Ovary (tissue), 10 donors: ENCODE measurements at places on chromosomes 2 and 18.

GRCh38 chr18:35143622-35144596 is 96.9 kb upstream of the ZNF397 start:
- DNase-seq = peak; percentile 64

DNA sequence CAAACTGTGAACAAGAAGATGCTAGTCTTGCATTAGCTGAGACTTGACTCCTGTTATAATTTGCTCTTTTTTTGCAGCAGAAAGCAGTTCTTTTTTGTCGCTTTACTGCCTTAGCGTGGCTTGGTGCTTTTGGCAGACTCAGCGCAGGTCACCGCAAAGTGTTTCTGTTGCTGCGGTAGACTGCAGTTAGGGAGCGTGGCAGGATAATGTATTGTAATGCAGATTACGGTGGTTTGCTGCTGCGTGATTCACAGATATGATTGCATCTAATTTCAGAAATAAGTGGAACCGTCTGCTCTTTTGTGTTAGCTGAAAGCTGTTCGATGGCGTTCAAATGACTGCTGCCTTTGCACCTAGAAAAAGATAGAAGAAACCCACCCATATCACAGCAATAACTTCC is 131.6 kb upstream of the SATB2 start:
- no peak for DNase-seq

DNA sequence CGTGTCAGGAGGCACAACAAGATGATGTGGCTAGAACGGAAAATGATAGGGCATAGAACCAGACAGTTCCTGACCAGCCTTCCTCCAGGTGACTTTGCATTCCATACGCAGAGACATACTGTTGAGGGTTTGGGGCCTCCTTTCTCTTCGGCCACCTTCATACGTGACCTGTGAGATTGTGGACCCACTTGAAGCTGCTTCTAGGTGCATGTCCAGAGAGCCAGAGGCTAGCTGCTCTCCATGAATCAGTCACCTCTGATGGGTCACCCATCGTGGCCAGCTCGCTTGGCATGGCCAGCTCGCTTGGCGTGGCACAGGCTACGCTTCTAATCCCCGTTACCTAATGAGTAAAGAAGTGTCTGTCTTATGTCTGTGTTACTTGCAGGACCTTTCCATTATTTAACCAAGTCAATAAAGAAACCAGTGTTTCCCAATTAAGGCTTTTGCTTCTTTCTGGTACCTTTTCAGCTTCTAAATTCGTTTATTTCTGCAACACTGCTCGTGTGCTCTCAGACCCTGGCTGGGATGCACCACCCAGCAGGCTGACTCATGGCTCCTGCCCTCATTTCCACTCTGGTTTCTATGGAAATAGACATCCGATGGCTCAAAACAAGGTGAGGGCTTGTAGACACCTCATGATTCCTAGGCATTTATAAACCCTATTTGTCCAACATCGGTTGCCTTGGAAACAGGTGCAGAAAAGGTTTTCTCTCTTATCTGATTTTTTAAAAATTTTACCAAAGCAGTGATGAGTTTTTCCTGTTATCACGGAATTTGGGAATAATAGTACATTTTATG is 86.7 kb upstream of the B3GNT7 start:
- no peak for DNase-seq

DNA sequence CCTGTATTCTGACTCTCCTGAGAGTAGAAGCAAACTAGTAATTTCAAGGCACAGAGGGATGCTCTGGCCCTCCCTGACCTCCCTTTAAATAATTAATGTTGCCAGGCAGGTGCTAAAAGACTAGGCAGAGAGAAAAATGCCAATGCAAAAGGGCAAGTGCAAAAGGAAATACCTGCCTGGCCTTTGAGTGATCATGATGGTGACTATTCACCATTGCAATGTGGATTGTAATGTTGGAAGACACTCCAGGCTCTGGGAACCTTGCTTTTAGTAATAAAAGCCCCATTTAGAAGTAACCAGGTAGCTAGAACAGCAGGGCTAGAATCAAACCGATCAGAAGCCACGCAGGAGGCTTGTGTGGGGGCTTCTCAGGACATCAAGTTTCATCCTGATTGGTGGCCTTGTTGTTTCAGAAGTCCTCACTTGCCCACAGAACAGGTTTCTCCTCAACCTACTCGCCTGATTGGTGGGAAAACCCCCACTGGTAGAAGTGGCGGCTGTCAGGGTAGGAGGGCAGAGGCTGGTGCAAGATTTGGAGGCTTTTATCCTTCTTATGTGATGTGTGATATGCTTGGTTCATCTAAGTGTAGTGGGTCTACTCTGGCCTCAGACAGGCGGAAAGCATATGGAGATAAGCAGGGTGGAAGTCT is 16.0 kb upstream of the CHRNA1 start:
- no peak for DNase-seq

- DNase-seq = no peak
Observed at GRCh38 chr2:20164734-20165478, 60.0 kb downstream of the SDC1 start.

DNA sequence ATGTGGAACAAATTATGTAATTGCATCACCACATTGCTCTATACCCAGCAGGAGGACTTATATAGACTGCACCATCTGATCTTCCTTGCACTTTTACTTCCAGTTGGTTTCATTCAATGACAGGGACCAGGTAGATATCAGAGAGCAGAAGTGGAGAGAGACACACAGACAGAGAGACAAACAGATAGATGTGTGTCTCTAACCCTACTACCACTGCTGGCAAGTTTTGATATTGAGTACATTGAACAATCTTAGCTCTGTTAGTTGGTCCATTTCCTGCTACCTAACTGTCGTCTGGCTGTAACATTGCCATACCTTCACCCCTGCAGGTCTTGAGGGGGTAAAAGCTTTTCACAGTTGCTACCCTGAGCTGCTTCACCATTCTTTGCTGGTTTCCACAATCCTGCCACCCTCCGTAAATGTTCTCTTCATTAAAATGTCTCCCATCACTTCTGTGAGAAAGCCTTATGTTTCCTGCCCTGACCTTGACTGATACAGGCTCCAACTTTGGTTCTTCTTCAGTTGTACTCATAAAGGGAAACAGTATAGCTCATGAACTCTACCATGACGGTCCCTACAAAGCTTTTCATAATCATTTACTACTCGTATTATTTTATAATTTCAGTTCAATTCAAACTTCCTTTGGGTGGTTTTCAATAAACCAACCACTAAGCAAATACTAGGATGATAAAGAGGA is 62.3 kb upstream of the ITGA4 start:
- DNase-seq = no peak

- DNase-seq = no peak
Observed at GRCh38 chr2:158239271-158239670, 137.6 kb downstream of the UPP2 start.

DNA sequence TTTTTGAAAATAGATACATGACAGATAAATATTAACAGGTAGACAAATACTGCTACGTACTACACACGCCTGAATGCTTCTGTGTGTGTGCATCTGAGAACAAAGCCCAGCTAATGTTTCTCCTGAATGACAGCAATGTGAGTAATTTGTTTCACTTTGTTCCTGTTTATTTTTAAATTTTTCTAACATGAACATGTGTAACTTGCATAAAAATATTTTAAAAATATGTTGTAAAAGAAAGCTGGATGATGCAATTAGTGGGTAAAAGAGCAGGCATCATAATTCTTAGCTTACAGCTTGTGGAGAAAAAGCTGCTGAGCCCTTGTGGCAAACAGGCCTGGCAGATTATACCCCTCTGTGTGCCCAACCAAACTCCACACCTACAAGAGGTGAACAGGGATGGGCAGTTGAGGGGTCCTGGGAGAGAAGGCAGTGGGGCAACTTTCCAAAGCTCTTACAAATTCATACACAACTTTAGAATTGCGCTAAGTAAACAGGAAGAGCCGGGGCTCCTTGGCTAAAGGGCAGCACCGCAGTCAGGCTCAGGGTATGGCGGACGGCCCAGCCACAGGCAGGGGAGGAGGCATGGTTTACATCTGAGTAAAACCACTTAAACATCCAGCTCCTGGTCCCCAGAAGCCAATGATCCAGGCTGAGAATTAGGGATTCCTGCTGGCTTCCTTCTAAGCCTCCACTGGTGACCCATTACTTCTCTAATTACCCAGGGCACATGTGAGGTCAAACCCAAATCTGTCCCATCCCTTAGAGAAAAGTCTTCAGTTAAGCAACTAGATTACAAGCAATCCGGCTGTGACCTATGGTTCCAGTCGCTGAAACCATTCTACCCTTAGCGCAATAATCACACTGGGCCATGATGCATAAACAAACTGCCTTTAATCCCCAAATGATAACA is 14.0 kb downstream of the PXDN start:
- no peak for DNase-seq

DNA sequence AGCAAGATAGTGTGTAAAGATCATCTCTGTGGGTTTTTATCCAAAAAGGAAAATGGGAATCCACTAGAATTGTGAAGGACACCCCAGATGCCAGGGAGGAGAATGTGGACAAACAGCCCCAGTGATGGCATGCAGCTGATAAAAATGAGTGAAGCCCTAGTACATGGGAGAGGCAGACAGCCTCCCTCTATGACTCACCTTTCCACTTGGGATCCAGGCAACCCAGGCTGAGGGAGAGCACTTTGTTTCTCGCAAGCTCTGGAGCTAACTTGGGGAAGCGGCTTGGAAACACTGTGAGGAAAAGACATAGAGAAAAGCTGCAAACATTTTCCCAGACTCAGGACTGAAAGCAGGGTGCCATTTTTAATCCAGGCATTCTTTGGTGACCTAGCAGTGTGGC is 5.3 kb upstream of the FLACC1 start:
- DNase-seq = no peak

DNA sequence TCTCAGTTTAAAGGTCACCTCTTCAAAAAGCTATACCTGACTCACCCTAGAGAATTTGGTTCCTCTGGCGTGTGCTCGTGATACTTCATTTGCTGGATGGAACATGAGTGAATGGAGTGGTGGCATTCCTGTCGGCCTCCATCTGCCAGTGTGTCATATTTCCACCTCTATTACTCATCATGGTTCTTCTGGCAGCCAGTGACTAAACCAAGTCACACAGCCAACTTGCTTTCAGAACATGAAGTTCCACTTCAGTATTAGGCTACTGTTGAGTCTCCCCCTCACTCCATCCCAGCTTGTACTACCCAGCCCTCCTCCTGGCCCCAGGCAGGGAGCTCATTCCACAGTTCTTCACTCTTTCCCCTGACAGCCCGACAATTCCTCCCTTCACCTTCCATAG is 169.8 kb downstream of the MREG start:
- DNase-seq = no peak

DNA sequence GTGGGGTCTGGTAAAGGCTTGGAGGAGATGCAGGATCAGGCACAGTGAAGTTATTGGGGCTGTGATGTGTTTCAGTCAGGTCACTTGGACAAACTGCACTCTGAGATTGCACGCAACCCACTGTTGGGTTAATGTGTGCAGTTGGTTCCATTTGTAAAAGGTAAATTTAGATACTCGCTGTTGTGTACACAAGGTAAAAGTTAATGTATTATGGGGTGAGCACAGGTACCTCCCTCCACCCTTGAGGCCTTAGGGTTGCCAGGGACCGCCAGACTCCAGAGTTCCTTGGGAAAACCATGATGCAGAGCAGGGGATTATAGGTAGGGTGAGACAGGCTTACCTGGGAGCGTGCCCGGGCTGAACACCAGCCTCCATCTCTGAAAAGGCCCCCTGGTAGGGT is 20.1 kb downstream of the IMPA2 start:
- no peak for DNase-seq

GRCh38 chr18:45083226-45083855 is 402.7 kb downstream of the SETBP1 start:
- DNase-seq = no peak

- DNase-seq = no peak
Observed at GRCh38 chr18:28802546-28802945, 625.6 kb upstream of the CDH2 start.

DNA sequence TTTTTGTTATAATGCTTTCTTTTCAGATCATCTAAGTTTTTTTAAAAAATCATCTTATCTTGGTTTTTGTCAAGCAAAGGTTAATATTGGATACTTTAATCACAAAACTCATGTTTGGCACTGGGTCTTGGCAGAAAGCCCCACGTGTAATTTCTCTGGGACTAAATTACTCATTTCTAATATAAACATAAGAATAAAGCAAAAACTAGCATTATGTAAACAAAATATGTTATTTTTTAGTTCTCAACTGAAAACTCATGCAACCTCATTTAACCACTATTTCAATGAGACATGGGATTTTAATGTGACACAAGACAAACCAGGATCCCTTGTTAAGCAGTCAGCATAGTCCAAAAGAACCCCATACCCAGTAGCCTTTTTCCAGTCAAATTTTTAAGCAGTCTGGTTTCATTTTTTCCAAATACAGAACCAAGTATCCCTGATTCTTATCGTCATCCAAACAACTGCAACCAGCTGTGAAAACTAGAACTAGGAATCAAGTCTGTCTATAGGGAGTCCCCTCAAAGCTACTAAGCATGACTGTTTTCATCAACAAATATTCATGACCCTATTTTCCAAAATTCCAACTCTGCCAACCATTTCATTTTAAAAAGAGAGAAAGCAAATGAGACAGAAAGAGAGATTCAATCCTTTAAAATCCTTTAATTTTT is 27.1 kb downstream of the PID1 start:
- DNase-seq = no peak

DNA sequence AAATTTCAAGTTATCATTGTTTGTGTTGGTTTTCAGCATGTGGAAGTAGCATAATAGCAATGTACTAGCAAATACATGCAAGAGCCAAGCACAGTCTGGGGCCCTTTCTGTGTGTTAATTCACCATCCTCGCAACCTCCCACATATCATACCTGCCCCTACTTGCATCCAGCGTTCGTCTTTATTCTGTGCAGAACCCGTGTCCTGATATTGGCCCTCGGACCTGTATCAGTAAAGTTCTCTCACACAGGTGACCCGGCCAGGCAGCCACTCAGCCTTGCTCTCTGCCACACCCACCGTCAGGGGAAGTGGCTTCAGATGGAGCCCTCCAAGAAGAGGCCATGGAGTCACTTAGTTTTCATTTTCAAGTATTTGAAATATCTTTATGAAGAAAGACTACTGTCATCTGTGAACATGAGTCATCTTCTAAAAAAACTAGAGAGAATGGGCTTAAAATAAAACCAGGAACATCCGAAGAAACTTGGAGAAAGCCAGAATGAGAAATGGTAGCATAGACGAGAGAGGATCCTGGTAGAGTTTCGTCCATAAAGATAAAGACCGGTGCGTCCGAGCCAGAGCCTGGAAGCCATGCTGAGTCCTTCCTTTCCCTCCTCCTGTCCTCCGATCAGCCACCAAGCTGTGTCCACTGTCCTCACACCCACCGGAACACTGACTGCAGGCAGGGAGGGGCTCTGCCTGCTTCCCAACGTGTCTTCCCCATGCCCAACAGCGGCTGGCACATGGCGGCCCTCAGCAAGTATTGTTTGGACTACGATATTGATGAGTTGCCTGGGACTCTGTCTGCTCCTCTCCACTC is 57.3 kb upstream of the RPL31 start:
- DNase-seq = no peak

- no peak for DNase-seq
Observed at GRCh38 chr2:235640377-235640776, 146.5 kb downstream of the AGAP1 start.

DNA sequence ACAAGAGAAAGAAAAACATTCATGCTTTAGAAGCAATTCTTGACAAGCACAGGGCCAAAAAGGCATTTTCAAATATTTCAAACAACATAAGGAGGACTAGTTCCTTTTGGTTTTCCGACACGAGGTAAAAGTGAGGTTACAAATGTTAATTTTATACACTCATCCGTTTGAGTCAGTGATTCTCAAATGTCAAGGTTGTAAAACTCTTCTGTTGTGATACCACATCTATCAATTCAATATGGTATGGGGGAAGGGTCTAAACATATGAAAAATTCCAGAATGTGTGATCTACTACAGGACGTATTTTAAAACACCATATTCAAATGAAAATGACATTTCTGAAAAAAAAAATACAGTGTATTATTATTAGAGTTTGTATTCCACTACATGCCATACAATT is 52.7 kb downstream of the TGIF1 start:
- DNase-seq = no peak

GRCh38 chr18:21978546-21979170 is 190.7 kb upstream of the GATA6 start:
- DNase-seq = no peak
